ENCODE measurements at places on chromosomes 3 and 15.

- no peak for DNase-seq
Measured at GRCh38 chr3:187997946-187998561, 155.9 kb upstream of the LPP start.

DNA sequence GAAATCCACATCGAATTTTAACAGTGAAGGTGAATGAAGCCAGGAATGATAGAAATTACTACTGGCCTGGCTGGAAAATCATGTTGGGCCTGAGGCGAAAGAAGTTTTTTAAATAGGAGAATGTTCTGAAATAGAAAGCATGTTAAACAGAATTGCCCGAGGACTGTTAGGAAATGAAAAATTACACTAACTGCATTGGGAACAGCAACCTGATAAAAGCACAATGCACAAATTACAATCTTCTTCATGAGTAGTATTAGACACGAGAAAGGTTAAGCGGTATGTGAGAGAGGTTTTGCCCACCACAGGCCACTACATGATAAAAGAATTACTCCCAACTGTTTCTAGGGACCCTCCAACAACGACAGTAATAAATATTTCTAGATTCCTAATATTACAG is 18.9 kb downstream of the GBE1 start:
- no peak for DNase-seq

DNA sequence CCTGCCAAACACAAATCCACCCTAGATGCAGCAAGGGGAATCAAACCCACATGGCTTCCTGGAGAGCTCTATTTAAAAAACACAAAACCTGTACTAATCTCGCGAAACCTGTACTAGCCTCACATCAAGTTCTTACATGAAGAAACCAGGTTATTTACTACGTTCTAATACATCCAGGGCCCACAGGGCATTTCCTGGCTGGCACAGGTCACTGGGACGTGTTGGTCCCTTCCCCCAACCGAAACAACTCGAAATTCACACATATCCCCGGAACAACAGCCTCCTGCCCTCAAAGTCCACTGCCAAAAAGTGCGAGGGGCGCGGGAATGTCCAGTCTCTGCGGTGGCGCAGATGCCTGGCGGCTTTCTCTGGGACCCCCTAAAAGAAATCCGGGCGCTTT is 955 bp downstream of the CDCP1 start:
- no peak for DNase-seq

DNA sequence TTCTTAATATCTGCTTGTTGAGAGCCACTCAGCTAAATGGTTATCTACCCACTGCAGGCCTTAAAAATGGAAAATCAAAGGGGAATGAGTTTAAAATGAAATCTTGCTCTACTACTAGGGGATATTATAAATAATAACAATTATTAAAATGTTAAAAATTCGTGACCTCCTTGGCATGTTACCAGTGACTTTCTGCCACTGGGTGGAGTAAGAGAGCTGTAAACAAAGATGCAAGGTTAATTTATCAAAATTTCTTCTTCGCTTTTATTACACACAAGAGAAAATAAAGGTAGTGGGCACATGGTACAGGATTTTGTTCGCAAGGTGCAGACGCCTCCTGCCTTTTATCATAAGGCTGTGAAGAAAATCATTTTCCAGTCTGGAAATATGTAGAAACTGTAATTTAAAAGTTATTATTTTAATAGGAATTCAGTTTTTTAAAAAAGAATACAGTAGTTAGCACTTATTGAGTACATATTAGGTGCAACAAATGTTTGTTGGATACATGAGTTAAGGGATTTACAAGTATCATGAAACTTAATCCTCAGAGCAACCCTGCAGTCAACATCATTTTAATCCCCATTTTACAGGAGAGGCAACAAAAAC is 272.6 kb downstream of the SUCLG2 start:
- DNase-seq: no peak

DNA sequence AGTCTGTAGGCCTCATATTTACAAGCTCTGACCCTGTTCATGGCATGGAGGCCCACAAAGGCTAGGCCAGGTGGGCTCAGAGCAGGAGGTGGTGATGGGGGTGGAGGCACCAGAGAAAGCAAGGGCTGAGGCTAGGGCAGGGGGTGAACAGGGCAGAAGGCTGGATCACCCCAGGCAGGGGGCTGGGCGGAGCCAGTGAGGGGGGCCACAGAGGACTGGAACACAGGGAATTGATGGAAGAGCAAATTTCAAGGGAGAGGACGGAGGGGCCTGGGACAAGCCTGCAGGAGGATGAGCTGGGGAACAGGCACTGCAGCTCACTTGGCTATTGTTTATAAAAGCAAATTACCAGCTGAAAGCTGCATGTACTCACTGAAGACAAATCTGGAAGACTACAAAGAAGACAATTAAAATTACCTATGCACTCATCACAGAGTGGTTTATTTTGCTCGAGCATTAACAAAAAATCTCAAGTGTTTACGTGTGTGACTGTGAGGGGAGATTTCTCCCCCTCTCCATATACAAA is 11.0 kb downstream of the TNFAIP8L3 start:
- DNase-seq: no peak

All from naive B cell (primary cell).